ENCODE measurements at places on chromosomes 1 and 21.

- DNase-seq, result no peak
These were observed 18.9 kb downstream of the LRIF1 start for GRCh38 chr1:110944806-110945205.

GRCh38 chr21:18549214-18549905 is 145.8 kb upstream of the TMPRSS15 start:
- no peak for DNase-seq

DNA sequence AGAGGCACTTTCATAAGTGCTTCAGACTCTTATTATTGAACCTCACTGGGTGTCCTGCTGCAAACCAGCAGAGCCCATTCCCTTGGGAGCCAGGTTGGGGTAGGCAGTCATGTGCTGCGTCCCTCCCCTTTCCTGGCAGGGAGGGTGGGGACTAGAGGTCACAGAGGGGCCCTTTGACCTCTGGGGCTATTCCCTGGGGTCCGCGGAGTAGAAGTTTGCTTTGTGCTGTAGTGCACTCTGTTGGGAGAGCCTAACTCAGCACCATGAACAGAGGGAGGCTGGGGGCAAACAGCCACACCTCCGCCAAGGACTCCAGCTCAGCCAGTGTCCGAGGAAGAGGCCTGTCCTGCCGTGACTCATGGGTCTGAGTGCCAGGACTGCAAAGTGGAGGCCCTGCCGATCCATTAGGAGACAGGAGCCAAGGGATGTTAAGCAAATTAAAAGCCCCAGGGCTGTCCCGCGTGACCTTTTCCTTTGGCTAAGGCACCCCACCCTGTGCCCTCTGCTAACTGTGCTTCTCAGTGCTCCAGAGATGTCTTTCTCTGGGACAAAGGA is 3.0 kb upstream of the IGSF21 start:
- no peak for DNase-seq

- no peak for DNase-seq
These were observed 107.9 kb upstream of the GNG12 start for GRCh38 chr1:67941155-67941554.

GRCh38 chr1:211538287-211538686 is 40.7 kb downstream of the SLC30A1 start:
- DNase-seq, result no peak

DNA sequence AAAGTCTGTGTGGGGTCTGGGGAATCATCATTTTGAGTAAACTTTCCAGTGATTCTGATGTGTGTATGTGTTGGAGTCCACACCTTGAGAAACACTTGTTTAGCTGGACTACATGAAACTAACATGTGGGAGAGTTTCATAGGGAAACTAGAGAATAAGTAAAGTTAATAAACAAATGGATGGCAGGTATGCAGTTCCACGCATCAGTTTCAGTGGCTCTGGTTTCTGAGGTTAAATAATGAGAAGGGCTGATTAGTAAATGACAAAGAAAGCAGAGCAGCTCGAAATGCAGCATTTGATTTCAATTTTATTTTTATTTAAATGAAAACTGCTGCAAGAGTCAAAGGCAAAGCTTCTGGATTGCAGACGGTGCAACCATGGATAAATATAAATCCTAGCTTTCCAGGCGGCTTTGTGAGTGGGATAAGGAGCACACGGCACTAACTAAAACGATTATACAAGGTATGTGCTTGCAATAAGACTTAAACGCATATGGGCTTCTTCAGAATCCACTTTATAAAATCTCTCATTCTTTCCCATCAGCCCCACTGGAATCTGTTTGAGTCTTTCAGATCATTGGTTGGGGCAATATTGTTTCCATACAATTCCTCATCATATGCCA is 310.7 kb downstream of the PLPP3 start:
- DNase-seq, result no peak

DNA sequence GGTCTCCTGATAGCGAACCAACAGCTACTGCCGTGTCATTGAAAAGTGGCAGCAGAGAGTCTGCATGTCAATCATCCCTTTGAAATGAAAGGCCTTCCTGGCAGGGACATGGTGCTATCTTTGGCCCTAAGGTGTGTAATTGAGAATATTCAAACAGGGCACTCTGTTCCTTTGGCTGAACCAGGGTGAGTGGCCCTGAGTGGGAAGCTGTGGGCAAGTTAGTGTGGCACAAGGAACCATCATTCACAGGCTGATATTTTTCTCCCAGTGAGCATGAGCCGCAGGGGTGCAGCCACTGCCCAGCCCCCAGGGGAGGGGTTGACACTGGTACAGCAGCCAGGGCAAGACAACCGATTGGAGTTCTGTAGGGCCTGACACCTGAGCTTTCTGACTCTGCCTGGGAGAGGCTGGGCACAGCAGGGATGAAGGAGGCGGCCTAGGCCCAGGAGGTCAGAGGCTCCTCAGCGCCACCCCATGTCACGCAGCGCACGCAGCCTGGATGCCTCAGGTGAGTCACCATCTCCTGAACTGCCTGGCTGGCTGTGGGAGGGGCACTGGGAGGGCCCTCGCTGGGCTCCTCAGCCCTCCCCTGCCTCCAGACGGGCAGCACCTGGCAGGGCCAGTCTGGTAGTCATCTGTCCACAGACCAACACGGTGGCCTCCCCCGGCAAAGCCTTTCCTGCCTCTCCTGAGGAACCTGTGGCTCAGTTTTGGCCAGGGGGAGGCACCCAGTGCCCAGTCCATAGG is 13.2 kb downstream of the QSOX1 start:
- DNase-seq, result no peak

DNA sequence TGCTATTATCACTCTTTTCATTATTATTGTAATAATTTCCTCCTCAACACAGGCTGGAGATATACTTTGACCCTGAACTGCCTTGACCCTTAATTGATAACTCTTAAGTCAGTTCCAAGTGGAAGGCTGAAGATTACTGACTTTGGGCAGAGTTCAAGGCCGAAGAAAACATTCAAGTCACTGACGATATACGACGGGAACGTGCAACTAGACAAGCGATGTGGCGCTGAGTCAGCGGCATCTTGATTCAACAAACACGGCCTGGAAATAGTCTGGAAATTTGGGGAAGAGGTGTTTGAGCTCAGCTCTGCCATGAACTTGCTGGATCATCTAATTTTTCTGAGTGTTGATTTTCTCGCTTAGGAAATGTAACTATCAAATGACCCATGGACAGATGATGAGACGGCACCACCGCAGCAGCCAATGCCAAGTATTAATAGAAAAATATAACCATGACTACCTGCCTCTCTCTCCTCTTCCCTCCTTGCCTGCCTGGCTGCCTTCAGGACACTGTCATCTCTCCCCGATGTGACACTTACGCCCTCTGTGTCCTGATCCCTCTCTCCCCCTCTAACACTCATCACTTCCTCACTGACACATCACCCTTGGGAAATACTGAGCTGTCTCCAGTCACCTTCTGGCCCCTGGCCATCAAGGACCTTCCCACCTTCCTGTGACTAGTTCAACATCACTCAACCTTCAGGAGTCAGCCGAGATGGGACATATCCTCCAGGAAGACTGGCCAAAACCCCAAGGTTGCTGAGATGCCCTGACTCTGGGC is 49.4 kb downstream of the TMCO4 start:
- DNase-seq, result no peak

DNA sequence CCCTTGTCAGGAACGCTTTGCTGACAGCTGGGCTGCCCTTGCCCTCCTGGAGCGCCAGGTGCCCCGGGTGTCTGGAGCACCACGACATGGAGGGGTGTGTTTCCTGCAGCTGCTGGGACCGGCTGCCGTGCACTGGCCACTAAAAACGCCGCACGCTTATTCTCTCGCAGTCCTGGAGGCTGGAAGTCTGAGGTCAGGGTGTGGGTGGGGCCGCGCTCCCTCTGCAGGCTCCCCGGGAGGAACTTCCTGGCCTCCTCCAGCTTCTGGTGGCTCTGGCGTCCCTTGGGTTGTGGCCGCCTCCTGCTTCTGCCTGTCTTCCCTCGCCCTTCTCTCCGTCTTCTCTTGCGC is 28.0 kb upstream of the PLCH2 start:
- no peak for DNase-seq

- DNase-seq, result no peak
These were observed 52.2 kb downstream of the KCND3 start for GRCh38 chr1:111937147-111937725.

DNA sequence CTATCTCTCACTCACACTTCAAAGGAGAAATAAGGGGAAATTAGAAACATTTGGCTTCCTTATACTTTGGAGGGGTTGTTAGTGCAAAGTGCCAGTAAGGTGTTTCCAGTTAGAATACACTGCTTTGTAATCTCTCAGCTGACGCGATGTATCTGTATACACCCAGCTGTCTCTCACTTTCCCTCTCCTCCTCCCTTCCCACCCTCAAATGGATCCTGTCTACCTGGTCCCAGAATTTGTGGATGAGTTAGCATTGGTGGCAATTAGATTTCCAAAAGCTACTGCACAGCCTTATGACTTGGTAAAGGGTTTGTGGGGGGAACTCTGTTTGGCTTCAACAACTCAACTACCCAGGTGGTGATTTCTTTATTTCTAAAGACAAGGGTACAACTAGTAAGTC is 10.5 kb downstream of the ATP1B1 start:
- no peak for DNase-seq

GRCh38 chr1:90544356-90544755 is 172.7 kb downstream of the BARHL2 start:
- DNase-seq, result no peak

GRCh38 chr1:110050602-110051261 is 16.3 kb downstream of the STRIP1 start:
- DNase-seq, result no peak

GRCh38 chr1:91569411-91570119 is 68.9 kb downstream of the CDC7 start:
- DNase-seq, result no peak

GRCh38 chr1:186781730-186782129 is 47.0 kb upstream of the PLA2G4A start:
- DNase-seq, result no peak

GRCh38 chr1:18486195-18486594 is 5.5 kb downstream of the KLHDC7A start:
- no peak for DNase-seq

DNA sequence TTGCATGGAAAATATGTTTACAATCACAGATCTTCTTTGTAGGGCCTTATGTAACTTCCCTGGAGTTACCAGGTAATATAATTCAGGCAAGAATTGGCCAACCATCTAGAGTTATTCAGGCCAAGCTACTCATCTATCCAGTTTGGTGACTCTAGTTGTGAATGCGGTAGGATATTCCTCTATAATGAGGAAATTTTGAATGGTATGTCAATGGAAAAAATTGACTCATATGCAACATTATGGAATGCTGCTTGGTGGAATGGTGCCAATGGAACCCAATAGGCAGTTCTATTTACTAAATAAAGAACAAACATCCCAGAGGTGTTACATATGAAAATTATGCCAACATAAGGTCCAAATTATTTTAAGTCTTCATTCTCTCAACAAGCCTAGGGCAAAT is 5.6 kb upstream of the TNFSF18 start:
- no peak for DNase-seq

GRCh38 chr1:222373216-222373615 is 174.7 kb downstream of the HHIPL2 start:
- DNase-seq, result no peak

DNA sequence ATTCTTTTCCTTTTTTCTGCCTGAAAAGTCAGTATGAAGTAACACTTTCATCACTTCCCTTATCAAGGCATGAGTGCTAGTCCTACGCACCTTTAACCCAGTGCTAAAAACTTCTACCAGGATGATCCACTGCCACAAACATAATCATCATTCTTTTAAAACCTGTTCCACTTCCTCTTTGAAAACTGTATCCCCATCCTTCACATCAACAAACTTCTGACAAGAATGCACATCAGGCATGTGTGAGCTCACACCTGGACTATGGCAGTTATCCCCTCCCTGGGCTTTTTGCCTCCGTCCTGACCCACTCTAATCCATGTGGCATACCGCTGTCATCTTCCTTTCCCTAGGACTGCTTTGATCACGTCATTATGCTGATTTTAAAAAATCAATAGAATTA is 70.2 kb downstream of the ESRRG start:
- DNase-seq, result no peak

DNA sequence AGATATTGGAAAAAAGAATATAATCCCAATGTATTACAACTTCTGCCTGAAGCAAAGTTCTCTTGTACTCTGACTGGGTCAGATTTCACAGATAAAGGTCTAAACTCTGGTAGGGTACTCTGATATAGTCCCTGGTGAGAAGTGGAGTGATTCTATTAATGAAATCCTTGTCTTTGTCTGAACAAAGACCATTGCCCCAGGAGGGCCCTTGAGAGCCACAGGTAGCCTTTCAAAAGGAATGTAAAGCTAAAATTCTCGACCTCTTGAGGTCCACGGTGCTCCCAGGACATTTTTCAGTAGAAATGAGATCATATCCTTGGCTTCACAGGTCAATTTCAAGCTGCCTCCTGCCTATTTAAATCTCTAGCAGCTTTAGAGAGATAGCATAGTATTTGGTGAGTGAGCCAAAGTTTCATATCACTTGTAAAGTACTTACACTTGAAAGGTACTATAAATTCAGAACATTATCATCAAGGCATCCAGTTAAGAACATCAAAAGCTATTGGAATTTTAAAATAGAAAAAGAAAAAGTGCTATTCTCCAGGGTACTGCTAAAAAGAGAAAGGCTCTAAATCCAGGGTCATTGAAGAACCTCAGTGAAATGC is 10.1 kb downstream of the TNNI3K start:
- no peak for DNase-seq

DNA sequence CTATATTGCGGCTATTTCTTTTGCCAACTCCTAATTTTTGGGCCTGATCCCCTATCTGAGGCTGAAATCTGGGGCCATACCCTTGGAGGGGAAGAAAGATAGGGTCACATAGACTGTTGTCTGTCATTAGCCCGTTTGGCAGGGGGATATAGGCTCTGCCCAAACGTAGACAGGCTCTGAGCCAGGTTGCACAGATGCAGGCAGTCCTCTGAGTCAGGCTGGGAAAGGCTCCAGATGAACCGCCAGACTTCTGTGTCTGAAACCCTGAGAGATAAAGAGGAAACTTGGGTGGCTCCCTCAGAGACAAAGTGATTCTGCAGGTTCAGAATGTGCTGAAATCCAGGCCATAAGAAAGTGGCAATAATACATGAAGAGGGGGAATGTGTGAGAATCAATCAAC is 4.0 kb upstream of the CAP1 start:
- no peak for DNase-seq

- DNase-seq, result no peak
These were observed 175.4 kb downstream of the SEC16B start for GRCh38 chr1:177794376-177794991.

DNA sequence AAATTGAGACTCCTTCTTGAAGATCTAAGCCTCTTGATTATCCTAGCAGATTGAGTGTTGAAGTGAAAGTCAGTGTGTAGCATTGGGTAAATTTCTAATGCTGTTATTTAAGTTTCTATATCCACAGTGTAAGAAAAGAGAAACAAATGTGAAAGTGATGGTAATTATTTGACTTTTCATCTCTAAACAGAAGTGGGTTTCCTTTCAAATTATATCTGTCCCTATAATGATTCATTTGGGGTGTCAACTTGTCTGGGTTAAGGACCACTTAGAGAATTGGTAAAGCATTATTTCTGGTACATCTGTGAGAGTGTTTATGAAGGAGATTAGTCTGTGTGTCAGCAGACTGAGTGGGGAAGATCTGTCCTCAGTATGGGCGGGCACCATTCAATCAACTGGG is 133.0 kb upstream of the HMCN1 start:
- DNase-seq, result no peak

Data from activated T-cell treated with anti-CD3 and anti-CD28 coated beads for 24 hours (primary cell).